ENCODE measurements at places on chromosomes 1 and 21.

DNA sequence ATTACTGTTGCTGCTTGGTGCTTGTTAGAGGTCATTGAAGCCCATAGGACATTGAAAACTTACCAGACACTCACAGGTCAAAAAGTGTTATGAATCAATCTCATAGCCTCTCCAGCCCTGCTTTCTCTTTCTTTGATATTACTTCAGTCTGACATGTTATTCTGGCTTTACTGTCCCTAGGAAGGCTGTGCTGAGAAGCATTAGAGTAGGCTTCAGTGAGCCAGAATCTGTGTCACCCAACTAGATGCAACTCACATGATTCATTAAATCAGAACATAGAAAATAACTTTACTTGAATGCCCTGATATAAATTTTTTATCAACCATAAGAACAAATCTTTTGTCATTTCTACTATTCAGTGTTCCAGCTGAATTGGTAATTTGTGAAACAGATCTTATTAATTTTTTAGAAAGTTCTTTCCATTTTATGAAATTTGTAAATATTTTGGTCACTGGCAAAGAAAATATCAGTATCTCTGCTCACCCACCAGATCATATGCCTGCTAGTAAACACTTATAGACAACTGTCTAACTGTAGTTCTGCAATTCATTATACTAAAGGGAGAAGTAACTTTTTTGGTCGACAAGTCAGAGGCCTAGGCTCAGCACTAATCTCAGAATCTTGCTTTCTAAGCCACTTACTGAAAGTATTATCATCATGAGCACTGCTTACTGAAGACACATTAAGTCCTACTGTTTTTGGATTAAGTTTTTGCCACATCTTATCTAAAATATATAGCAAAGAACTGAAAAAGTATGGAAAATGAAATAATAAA lies 48.2 kb downstream of the RPAP2 start:
- no peak for DNase-seq

GRCh38 chr1:6409053-6409452 lies 10.7 kb downstream of the HES2 start:
- DNase-seq, result no peak

DNA sequence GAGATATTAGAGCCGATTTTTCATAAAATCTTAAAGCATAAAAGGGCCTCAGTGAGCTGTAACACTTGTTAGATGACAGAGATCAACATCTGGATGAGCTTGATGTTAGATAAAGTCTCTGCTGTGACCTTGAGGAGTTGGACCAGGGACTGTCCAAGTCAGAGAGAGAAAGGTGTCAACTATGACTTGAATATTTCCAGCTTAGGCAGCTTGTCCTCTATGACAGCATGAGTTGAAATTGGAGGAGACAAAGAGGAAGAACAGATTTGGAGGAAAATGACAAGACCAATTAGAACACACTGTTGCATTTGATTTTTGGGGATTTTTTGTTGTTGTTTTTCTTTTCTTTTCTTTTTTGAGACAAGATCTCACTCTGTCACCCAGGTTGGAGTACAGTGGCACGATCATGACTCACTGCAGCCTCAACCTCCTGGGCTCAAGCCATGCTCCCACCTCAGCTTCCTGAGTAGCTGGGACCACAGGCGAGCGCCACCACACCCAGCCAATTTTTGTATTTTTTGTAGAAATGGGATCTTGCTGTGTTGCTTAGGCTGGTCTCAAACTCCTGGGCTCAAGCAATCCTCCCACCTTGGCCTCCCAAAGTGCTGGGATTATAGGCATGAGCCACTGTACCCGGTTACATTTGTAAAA lies 35.3 kb upstream of the CLIC4 start:
- DNase-seq, result no peak

DNA sequence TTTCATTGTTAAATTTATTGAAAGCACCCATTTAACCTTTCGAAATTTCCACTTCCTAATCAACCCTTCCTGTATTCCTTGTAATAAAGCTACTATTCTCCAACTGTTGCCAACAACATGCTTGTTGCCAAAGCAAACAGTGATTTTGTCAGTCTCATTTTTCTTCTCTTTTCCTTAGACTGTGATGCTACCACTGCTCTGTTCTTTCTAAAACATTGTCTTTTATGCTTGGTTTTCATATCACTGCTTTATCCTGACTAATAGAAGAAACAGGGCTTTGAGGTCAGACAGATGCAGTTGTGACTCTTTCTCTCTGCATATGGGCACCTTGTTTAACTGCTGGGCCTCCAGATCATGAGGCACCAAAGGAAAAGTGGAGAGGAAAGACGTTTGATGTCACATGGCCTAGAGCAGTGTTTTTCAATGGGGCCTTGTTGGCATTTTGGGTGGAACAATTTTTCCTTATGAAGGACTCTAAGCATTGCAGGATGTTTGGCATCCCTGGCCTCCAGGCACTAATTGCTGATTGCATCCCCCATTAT lies 56.1 kb downstream of the HMCN1 start:
- no peak for DNase-seq
